ENCODE measurements at places on chromosomes 6 and 20.

GRCh38 chr6:4059115-4059777 lies 19.7 kb downstream of the FAM217A start:
- no peak for DNase-seq

DNA sequence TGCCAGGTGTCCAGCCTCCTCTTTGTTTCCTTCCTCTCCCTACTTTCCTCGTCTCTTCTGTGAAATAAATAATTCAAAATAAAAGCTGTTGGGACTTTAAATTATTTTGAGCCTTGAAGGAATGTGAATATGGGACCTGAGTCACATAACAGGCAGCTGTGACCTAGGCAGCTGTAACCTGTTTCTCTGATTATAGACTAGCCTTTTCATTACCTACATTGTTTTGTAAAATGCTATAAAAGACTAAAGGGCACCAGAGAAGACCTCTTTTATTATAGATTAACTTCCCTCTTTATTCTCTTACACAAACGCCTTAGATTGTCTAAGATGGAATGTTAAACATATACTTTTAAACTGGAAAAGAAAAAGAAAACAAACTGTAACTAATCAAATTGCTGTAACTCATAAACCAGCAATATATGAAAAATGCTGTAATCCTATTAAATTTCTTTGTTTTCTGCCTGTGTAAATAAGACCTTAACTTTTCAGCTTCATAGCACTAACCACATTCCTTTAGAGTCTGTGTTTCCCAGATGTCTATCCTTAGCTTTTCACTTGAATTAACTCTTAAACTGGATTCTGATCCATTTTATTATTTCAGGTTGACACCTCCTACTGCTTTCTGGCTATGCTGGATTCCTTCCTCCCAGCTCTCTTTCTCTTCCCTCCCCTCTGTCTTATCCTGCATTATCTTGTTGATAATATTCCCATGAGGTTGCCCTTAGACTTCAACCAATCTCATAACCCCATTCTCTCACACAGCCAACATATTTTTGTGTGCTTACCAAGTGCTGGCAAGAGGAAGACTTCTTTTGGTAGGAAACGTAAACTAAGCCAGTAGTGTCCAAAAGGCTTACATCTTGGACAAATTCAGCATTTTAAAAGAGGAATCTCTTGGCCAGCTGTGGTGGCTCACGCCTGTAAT lies 69.2 kb downstream of the TPD52L1 start:
- no peak for DNase-seq

DNA sequence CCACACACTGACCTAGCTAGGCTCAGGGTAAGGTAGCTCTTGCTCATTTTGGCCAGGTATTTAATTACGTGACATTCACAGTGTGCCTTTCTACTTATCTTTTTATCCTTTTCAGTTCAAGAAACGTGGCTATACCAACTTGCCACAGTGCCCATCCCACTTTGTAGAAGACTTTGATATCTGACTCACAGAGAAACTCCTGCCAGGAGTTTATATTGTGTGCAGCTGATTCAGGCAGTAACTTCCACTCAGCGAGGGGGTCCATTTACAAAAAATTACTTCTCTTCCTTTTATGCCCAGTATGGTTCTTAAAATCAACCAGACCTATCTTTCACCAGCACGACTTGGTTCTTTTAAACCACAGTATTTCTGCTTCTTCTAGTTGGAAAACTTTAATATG lies 75.6 kb downstream of the PRL start:
- no peak for DNase-seq

- no peak for DNase-seq
Measured at GRCh38 chr6:24520929-24521546, 26.3 kb downstream of the ALDH5A1 start.

- no peak for DNase-seq
Measured at GRCh38 chr6:108587258-108588059, 26.7 kb downstream of the FOXO3 start.

DNA sequence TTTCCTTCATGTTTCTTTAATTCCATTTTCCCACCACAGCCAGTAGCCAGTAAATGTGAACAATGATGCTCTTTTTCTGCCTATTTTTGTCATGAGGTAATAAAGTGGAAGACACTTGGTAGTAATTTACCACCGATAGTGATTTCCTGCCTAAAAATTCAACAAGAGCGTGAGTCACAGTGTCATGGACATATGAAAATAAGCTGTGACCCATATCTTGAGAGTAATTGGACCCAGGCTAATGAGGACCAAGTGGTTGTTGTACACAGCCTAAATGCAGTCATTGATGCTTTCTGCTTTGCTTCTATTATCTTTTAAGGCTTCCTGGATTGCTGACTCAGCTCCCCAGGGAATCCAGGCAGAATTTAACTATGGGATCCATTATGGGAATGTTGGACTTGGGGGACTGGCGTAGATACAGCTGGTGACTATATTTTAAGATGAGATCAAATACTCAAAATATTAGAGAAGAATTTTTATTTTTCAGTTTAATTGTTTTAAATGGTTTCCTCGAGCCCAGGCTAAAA lies 265.9 kb upstream of the FERMT1 start:
- no peak for DNase-seq

DNA sequence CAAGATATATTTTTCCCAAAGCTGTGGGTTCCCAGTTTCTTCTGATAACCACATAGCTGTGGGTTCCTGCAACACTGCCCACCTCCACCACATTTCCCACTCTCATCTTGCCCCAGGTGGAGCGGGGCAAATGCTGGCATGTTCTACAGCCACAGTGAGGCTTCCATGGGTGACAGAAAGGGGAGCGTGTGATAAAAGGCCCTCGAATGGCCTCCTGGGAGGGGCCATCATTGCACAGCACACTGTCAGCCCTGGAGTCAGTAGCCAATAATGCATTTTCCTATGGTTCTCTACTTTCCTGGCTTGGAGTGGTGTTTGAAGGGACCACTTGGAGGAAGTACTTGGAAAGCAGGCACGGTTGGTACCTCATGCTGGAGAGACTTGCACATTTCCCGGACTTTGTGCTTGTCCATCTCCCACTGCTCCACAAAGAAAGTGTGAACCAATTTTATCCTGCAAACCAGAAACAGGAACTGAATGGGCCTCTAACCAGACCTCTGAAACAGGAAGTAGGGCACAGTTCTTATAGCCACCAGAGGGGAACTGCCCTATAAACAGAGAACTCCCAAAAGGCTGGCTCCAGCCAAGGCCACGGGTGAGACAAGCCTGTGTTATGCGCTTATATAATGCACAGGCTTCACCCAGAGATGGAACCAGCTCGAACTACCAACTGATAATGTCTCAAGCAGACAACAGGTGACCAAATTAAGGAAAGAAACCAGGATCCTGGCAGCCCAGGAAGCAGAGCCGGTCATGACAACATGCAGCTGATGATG lies 8.6 kb downstream of the MAP3K5 start:
- DNase-seq, result no peak

DNA sequence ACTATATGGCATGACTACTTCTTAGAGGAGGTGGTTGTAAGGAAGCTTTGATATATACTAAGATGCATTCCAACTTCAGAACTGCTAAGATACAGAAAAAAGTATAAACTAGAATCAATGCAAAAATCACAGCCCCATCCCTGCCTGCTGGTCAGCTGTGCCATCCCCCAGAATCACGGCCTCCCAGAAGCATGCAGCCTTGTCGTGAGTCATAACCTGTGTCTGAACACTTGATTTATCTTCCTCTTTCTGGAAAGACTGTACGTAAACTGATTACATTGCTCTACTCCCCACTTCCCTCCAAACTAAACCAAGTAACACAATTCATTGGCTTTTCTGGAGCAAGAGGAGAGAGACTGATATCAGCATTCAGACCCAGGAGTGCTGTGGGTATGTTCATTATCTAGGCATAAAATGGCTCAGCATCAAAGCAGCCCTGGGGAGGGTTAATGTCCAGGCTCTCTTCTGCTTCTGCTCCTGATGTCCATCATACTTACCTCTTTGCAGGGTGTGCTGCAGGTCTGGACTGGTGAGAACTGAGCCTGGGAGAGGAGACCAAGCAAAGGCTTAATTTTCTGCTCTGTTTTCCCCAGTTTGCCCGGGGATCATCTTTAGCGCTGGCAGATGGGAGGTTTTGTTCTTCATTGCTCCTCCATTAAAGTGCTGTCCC lies 18.4 kb downstream of the SCP2D1 start:
- no peak for DNase-seq

DNA sequence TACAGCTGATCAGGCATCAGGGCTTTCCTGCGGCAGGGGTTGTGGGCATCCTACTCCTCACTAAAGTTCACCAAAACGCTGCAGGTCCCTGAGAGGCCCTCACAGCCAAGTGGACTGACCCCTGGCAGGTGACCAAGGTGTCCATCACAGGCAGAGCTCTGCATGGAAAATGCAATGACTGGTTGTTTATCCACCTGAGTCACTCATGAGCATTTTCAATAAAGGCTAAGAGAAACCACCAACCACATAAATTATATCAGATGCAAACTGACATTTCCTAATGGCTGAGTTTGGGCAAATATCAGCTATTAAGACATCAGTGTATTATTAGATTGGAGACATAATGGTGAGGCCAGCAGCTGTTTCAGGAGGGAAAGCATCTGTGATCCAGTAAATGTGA lies 152.7 kb upstream of the SYNDIG1 start:
- no peak for DNase-seq

DNA sequence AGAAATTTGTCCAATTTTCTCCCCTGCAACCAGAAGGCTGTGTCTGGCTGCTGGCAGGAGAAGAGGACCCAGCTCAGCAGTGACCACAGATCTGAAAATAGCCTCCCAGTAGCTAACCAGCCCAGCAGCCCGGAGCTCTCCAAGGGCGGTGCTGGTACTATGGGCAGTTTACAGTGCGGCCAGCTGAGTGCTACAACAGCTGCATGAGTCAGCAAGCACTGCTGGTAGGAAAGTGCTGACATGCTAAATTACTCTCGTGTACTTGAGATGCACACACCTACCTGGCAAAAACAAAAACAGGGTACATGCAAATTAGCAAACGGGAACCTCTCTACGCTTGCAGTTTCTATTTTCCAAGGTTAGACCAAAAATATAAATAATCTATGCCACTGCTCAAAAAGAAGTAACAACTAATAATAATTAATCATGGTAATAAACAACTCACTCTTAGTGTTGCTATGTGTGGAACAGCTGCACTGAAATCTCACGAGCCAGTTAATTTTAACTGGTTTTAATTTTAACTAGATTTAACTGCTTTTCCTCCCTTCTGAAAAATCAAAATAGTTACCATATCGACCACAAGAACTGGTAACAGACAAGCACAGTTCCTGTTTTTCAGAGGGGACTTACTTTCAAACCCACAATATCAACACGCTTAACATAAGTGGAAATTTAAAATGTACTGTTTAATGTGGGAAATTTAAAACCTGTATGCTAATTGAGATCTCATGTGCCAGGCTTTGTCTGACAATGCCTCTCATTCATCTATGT lies 10.8 kb downstream of the BACH2 start:
- DNase-seq, result peak; percentile 59

GRCh38 chr20:44411020-44411756 lies 55.7 kb downstream of the HNF4A start:
- no peak for DNase-seq

DNA sequence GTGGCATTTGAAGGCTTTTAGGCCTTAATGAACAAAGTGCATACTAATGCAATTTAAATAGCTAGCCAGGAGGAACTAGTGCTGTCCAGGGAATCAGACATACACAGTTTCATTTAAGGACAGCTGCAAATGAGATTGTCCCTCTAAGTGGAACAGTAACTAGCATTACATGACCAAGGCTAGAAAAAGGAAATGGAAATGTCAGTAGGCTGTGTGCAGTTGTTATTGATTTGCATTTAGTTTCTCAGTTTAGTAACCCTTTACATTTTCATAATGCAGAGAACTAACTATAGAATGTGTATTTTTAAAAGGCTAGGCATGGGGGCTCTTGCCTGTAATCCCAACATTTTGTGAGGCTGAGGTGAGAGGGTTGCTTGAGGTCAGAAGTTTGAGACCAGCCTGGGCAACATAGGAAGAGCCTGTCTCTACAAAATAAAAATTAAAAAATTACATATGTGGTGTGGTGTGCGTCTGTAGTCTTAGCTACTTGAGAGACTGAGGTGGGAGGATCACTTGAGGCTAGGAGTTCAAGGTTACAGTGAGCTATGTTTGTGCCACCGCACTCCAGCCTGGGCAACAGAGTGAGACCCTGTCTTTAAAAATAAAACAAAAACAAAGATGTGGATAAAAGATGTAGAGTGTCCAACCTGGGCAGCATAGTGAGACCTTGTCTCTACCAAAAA lies 468.0 kb downstream of the UTRN start:
- no peak for DNase-seq

GRCh38 chr6:13431861-13432465 lies 55.4 kb downstream of the GFOD1 start:
- no peak for DNase-seq

- no peak for DNase-seq
Measured at GRCh38 chr6:113104541-113104940, 752.6 kb upstream of the MARCKS start.

DNA sequence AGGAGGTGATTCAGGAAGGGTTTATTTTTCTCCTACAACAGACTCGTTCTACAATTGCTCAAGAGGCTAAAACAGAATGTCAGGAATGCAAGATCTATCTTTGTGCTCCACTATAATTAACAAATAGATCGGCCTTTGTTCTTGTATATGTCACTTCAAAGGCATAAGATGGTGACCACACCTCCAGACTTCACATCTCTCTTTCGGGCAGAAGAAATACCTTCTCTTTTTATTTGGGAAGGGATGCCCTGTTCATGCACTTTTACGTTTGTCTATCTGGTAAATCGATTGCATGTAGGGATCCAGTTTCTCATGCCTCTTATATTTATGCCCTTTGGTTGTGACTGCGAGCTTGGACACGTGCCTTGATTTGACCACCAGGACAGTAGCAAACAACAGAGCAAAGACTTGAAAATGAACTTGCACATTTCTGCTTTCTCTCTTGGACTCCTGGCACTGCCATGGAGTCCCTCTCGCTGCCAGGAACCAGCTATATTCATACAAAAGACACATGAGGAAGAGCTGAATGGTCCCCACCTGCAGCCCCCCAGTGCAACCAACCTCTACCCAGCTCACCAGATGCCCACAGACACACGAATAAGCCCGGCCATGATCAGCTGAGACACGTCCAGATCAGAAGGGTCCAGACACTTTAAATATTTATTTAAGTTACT lies 219.8 kb upstream of the STXBP5 start:
- no peak for DNase-seq

GRCh38 chr6:46626228-46626909 lies 26.2 kb downstream of the CYP39A1 start:
- no peak for DNase-seq

GRCh38 chr20:60057866-60058807 lies 99.9 kb downstream of the CDH26 start:
- no peak for DNase-seq

GRCh38 chr6:3390698-3391097 lies 66.2 kb downstream of the SLC22A23 start:
- no peak for DNase-seq

- DNase-seq, result no peak
Measured at GRCh38 chr6:140174524-140174923, 800.1 kb upstream of the CITED2 start.
